Progenitor cell of endocrine pancreas (in vitro differentiated cells): ENCODE measurements at places on chromosomes 4 and X.

DNA sequence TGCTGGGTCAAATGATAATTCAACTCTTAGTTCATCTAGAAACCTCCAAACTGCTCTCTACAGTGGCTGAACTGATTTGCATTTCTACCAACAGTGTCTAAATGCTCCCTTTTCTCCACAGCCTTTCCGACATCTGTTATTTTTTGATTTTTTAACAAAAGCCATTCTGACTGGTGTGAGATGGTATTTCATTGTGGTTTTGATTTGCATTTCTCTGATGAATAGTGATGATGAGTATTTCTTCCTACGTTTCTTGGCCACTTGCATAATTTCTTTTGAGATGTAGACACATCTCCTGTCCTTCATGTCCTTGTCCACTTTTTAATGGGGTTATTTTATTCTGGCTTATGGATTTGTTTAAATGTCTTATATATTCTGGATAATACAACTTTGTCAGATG lies 298.2 kb upstream of the ARSJ start:
- no peak for DNase-seq

DNA sequence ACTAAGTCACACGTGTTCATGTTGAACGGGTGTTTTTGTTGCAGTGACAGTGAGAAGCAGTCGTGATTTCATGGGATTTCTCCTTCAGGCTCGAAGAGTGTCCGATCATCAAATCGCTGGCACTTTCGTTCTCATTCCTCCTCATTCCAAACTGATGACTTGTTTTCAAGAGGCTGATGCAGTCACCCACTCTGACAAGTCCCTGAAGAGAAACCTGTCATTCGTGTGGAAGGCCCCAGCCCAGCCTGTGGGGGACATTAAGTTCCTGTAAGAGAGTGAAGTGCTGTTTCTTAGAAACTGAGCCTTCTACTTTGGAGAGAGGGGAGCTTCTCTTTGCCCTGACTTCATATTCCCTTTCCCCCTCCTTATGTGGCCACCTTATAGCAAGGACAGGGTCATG lies 8.0 kb downstream of the REELD1 start:
- DNase-seq, result no peak

GRCh38 chr4:145153904-145154298 lies 26.5 kb downstream of the OTUD4 start:
- DNase-seq, result no peak

DNA sequence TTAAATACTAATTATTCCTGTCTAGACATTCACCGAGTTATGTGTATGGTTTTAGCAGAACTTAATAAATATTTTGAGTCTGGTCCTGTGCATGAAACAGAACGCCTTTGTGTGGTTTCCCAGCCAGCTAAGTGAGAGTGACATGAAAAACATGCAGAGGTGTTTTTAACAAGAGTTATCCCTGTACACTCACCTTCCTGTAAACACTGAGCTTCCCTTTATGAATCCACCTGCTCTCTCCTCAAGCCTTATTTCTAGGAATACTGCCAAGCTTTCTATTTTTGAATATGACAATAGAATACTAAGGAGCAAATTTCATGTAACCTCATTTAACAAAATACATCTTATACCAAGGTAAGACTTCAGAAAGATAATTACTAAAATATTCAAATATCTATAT lies 270.3 kb upstream of the CTSO start:
- DNase-seq, result no peak

DNA sequence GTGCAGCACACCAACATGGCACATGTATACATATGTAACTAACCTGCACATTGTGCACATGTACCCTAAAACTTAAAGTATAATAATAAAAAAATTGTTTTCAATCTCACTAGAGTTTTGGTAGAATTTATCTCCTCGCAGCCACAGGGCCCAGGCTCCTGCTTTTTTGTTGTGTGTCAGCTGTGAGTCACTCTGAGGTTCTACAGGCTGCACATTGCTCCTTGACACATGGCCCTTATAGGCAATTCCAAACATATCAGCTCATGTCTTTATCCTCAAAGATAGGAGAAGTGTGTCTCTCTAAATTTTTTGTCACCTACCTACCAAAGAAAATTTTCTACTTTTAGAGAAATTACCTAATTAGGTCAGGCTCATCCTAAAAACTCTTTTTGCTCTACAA lies 252.1 kb upstream of the ADGRL3 start:
- no peak for DNase-seq

GRCh38 chr4:124212815-124213630 lies 499.5 kb downstream of the ANKRD50 start:
- DNase-seq, result no peak

DNA sequence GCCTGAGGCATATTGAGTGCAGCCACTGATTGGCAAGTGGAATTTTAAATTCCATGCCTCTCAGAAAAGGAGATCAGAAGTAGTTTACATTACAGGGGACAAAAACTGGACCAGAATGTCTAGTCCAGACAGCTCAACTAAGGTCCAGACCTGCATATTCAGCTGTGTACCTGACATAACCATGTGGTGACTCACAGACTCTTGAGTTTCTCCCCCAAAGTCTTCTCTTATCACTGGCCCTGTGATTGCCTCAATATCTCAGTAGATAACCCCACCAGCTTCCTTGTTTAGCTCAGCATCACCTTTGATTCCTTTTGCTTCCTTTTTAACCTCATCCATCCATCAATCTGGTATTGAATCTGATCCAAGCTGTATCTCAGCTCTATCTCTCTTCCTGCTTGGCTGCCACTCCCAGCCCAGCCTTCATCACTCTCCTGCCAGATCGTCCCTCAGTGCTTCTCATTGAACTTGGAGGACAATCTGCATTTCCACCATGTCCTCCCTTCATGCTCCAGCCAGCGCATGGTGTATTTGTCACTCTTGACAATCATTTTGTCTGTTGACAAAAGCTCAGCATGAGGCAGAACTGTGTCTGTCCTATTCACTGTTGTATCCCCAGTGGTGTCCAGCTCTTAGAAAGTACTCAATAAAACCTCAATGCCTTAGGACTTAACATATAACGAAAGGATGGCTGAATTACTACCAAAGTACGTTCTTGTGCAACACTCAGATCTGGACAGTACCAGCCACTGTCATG lies 27.8 kb upstream of the SLC2A9 start:
- DNase-seq, result no peak

GRCh38 chr4:42345962-42346544 lies 51.2 kb upstream of the SHISA3 start:
- DNase-seq, result no peak

DNA sequence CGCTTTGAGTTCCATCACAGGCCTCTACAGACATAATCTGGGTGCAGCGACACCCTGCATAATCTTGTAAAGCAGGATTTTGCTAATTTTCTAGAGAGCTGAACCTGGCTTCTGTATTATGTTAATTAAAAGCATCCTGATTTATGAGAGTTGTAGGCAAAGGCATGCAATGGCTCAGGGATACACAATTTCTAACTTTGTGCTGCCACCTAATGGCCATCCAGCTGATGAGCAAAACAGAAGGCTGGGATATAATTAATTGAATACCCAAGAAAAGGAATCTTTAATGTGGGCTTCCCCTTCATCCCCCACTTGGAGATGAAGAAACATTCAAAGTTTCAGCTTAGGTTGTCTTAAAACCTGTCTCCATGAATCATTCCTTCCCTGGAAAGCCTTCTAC lies 78.1 kb downstream of the BMP15 start:
- DNase-seq, result no peak

- DNase-seq, result no peak
Measured at GRCh38 chr4:27141530-27141929, 280.9 kb downstream of the STIM2 start.

DNA sequence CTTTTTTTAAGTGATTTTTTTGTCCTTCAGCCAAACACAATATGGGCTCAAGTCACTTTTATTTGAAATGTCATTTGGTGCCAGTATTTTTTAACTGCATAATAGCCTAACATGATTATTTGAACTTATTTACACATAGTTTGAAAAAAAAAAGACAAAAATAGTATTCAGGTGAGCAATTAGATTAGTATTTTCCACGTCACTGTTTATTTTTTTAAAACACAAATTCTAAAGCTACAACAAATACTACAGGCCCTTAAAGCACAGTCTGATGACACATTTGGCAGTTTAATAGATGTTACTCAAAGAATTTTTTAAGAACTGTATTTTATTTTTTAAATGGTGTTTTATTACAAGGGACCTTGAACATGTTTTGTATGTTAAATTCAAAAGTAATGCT lies 62.1 kb downstream of the EDNRA start:
- no peak for DNase-seq

- DNase-seq, result no peak
Measured at GRCh38 chr4:139523076-139523475, 32.9 kb downstream of the SETD7 start.

GRCh38 chr4:99029018-99029735 lies 33.7 kb downstream of the METAP1 start:
- DNase-seq, result no peak

DNA sequence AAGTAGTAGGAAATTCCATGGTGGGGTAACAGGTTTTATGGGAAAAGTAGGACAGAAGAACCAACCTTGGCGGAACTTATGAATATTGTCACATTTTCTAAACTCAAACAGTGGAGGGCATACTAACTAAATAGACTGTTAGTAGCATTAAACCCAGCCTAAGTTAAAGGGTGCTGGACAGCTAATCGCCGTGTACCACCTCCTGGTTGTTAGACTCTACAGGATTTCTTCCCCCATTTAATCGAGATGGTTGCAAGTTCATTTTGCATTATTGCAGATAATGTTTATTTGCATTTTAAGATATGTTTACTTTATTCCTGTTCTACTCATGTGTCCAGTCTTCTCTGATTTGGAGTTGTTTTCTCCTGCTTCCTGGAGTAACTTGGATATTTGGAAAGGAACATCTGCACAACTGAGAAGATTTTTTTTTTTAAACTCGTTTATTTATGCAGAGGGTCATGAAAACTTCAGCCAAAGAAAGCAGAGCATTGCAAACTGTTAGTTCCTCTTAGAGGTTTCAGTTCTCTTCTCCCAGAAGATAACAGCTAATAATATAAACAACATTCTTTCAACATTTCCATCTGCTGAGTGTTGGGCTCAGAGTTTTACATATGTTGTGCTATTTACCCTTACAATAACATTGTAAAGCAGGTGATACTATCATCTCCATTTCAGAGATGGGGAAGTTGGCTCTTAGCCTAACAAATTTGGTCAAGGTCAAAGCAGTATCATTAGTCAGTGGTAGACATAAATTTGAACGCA lies 51.5 kb upstream of the TBC1D9 start:
- DNase-seq, result no peak

- DNase-seq, result no peak
Measured at GRCh38 chr4:8723222-8723980, 130.8 kb downstream of the CPZ start.

DNA sequence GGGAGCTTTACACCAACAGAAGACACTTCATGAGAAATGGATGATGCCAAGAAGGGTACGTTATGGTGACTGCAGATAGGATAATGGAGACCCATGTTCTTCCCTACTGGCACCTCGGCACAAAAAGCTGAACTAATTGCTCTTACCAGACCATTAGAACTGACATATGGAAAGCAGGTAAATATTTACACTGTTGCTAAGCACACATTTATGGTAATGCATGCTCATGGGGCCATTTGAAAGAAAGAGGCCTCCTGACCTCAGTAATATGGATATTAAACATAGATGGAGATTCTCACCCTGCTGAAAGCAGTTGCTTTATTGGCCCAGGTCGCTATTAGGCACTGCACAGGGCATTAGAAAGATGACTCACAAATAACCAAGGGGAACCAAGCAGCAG lies 1759.6 kb downstream of the C4orf33 start:
- no peak for DNase-seq
